ENCODE measurements at places on chromosomes 7 and 10. TPM values are rescaled to one million over a fixed set of nuclear protein-coding genes. Genes with fewer than 3 reads are reported as not detected.

Gene NPY4R
- total RNA-seq, result 3.1 TPM

Gene NUTM2D
- 1.1 TPM for total RNA-seq

Gene PRLHR
- not detected for total RNA-seq

Gene VAX1
- total RNA-seq, result not detected

Gene PODXL
- 57.5 TPM for total RNA-seq

Gene CARD11
- total RNA-seq, result 63.3 TPM

Gene DOCK4
- 0.98 TPM for total RNA-seq

Gene TET1
- total RNA-seq, result 2.4 TPM

Gene TRIM50
- total RNA-seq, result not detected

Gene SKIDA1
- 0.65 TPM for total RNA-seq
